Nasal cavity respiratory epithelium epithelial cell of viscerocranial mucosa (primary cell): ENCODE measurements at places on chromosomes 16 and 17. TPM values are rescaled to one million over a fixed set of nuclear protein-coding genes. Genes with fewer than 3 reads are reported as not detected.

MYL11 gene
- total RNA-seq = not detected in 2 replicates

RTN4RL1 gene
- total RNA-seq = 0.34 and 0.71 TPM in 2 replicates

SPN gene
- not detected in 2 replicates for total RNA-seq

ASIC2 gene
- total RNA-seq = not detected in 2 replicates

RNF112 gene
- 0.34 and 0.43 TPM in 2 replicates for total RNA-seq

USP7 gene
- total RNA-seq = 81.3 and 98.4 TPM in 2 replicates

TBC1D3L gene
- total RNA-seq = 2.7 and 4.3 TPM in 2 replicates

SDF2 gene
- 35.7 and 43.7 TPM in 2 replicates for total RNA-seq

DNAH9 gene
- under 0.01 and 0.07 TPM in 2 replicates for total RNA-seq

TMEM114 gene
- total RNA-seq = not detected in 2 replicates

OTOA gene
- under 0.01 TPM in 2 replicates for total RNA-seq

CACNG4 gene
- total RNA-seq = under 0.01 and 0.07 TPM in 2 replicates

WDR59 gene
- 12.6 and 21.1 TPM in 2 replicates for total RNA-seq

B3GNT9 gene
- total RNA-seq = 9.6 and 11.5 TPM in 2 replicates

KRT12 gene
- total RNA-seq = not detected in 2 replicates

ODAD4 gene
- under 0.01 and 0.07 TPM in 2 replicates for total RNA-seq

SEZ6 gene
- total RNA-seq = not detected in 2 replicates

C17orf58 gene
- total RNA-seq = 10.3 and 12.6 TPM in 2 replicates

MATCAP1 gene
- total RNA-seq = 3.8 and 8.4 TPM in 2 replicates

TAT gene
- total RNA-seq = under 0.01 and 0.07 TPM in 2 replicates

LGALS9B gene
- total RNA-seq = 0.50 TPM in 1 of 2 replicates, not detected in the other

CDK5R1 gene
- total RNA-seq = 7.2 and 9.3 TPM in 2 replicates

TPSG1 gene
- not detected in 2 replicates for total RNA-seq

CYBA gene
- 68.4 and 105 TPM in 2 replicates for total RNA-seq

APPBP2 gene
- 19.1 and 32.5 TPM in 2 replicates for total RNA-seq

NEUROD2 gene
- total RNA-seq = not detected in 2 replicates
